ENCODE measurements at places on chromosomes 1 and 21. TPM values are rescaled to one million over a fixed set of nuclear protein-coding genes. Genes with fewer than 3 reads are reported as not detected.

The LRRC3 gene
- total RNA-seq = 8.7 TPM

The RORC gene
- not detected for total RNA-seq

The KIF17 gene
- 2.1 TPM for total RNA-seq

The NUDT4B gene
- total RNA-seq = 1.3 TPM

The SPATA1 gene
- total RNA-seq = 1.8 TPM

The CFHR3 gene
- 1.5 TPM for total RNA-seq

The LELP1 gene
- not detected for total RNA-seq

The MCOLN3 gene
- 7.2 TPM for total RNA-seq

The SPTA1 gene
- 0.21 TPM for total RNA-seq

The KCNJ9 gene
- not detected for total RNA-seq

The CD164L2 gene
- 0.76 TPM for total RNA-seq

Data from type B pancreatic cell (in vitro differentiated cells).